ENCODE measurements at places on chromosomes 2 and 18.

- no peak for DNase-seq
These were observed 10.2 kb upstream of the TFCP2L1 start for GRCh38 chr2:121294881-121295840.

- no peak for DNase-seq
These were observed 113.5 kb downstream of the NEB start for GRCh38 chr2:151620761-151621160.

- no peak for DNase-seq
These were observed 25.9 kb downstream of the SMAD7 start for GRCh38 chr18:48924630-48925490.

DNA sequence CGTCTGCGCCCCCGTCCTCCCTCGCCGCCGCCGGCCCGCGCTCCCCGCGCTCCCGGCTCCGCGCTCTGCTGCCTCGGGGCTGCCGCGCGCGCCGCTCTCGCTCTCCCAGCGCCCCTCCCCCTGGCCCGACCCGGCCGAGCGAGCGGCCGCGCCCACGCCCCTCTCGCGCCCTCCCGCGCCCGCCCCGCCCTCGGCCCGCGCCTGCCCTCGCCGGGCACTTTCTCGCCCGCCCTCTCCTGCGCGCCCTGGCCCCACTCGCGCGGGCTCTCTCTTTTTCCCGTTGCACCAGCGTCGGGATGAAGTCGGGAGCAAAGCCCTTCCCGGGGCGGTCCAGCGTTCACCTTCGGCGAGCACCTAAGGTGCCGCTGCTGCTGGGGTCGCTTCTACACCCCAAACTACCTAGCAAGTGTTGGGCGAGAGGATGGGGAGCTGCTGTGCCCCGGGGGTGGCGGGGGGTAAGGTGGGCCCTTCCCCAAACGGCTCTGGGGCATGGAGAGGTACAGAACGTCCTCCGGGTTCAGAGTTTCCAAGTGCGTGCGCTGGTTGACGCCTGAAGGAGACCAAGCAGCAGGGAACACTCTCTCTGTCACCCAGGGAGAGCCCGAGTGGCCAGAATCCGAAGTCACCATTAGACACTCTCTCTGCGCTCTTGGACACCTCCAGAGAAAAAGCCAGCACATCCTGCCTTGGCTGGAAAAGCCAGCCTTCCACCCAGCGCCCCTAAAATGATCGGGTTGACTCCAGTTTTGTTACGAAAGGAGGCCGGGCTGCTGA, at the start of gene COLEC12:
Gene COLEC12 (minus strand): TSS at position 70 of the 774 bp plus-strand sequence. CDS start 187 bp downstream, outside the sequence.
- DNase-seq = no peak

- no peak for DNase-seq
These were observed 10.1 kb upstream of the SPIRE1 start for GRCh38 chr18:12668041-12668440.

- no peak for DNase-seq
These were observed 51.5 kb downstream of the VIL1 start for GRCh38 chr2:218470448-218470847.

DNA sequence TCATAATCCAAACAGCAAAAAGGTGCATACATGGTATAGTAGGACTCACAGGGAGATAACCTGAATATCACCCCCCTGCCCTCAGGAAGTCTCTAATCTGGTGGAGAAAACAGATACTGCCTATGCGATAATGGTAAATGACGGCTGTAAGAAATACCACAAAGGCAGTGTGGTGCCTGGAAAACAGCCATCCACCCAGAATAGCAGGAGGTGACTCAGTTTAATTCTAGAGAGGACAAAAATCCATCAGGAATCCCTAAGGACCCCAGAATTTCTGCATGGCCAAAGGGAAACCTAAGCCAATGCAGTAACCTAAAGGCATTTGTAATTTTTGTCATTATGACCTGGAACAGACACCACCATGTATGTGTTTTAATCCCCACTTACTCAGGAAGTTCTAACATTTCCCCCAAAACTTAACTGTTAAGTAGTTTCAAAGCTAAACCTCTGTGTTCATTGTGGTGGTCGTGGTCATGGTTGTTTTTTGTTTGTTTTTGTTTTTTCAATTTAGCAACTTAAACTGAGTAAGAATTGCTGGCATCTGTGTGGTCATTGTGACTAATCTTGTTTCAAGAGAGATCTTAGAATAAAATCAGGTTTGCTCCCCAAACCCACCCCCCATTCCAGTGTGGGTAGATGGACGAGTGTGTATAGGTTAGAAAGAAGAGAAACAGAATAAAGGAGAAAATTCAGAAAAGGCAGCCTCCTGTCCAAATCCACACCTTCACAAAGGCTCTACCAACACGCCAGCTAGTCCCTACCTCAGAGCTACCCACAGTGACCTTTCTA, 121.5 kb upstream of the CDCA7 start:
- no peak for DNase-seq

- no peak for DNase-seq
These were observed 24.9 kb downstream of the CCNT2 start for GRCh38 chr2:134943540-134943939.

GRCh38 chr2:109264595-109265328, 135.8 kb downstream of the SH3RF3 start:
- DNase-seq = no peak

GRCh38 chr2:207032490-207032889, 93.2 kb downstream of the CPO start:
- no peak for DNase-seq

- DNase-seq = no peak
These were observed 143.0 kb downstream of the MYO3B start for GRCh38 chr2:170320948-170321347.
